Mesothelial cell of epicardium (in vitro differentiated cells): ENCODE measurements at places on chromosomes 11 and 22.

DNA sequence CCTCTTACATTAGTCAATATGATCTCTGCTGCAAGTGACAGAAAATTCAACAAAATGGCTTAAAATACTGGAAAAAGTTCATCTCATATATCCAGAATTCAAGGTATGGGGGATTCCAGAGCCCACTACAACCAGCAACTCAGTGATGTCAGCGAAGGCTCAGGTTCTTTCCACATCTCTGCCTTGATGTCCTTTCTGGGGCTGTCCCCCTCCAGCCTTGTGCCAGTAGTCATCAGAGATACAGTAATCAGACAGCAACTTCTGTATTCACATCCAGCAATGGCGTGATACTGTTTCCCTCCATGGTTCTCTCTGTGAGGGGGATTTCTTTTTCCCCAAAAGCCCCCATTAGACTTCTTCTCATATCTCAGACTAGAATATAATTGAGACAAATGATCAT, 103.4 kb upstream of the USP47 start:
- H3K36me3 ChIP-seq, result no peaks in the 10 kb centered on the region
- H3K4me1 ChIP-seq, result no peaks in the 10 kb centered on the region
- no peak for DNase-seq
- H3K4me3 ChIP-seq, result no peak overlapping the region
- H3K27ac ChIP-seq, result no peak overlapping the region
- peaks cover 61% of the 10 kb centered on the region for H3K27me3 ChIP-seq

DNA sequence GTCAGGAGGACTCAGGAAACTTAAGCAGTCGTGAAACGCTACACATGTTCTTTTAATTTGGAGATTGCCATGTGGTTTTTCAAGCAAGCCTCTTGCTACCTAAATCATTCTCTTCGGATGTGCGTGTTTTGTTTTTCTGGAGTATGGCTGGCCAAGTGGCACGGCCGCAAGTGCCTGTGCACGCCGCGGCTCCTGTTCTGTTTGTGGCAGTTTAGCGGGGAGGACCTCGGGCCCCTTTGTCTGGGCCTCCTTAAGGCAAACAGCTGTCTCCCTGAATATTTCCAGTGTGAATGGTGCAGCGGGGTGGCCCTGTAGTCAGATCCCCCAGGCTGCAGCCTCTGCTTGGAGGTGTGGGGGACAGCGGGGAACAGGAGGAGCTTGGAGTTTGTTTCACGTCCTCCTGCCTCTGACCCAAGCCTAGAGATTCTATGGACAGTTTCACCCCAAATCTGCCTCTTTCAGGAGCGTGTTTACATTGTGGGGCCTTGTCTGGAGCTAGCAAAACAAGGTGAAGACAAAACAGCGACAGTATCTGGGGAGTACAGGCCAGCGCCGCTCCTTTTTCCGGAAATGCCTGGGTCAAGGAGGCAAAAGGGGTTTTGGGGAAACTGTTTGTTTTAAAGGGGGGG, 1.3 kb downstream of the LRP5 start:
- H3K4me3 ChIP-seq, result peak overlapping the region; percentile 94
- DNase-seq, result no peak
- H3K27me3 ChIP-seq, result no peaks in the 10 kb centered on the region
- H3K4me1 ChIP-seq, result peaks cover 30% of the 10 kb centered on the region
- H3K36me3 ChIP-seq, result no peaks in the 10 kb centered on the region

GRCh38 chr11:105699203-105699602, 89.3 kb downstream of the GRIA4 start:
- no peak for DNase-seq
- no peaks in the 10 kb centered on the region for H3K27me3 ChIP-seq
- peaks cover 9% of the 10 kb centered on the region for H3K36me3 ChIP-seq
- peaks cover 8% of the 10 kb centered on the region for H3K4me1 ChIP-seq
- no peak overlapping the region for H3K4me3 ChIP-seq

DNA sequence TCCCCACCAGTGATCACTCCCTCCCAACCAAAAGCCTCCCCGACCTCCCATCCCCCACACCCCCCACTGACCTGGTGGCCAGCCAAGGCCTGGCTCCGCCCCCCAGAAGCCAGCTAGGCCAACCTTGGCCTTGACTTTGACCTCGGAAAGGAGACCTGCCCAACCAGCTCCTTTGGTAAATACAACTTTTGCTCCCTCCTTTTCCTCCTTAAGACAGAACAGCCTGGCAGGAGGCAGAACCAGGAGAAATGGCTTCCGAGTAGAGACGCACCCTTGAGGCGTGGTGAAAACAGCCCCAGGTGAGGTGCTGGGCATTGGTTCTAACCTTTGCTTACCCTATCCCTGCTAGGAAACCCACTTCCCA, 27.0 kb downstream of the PLEKHA7 start:
- no peaks in the 10 kb centered on the region for H3K36me3 ChIP-seq
- no peak overlapping the region for H3K4me3 ChIP-seq
- peaks cover 37% of the 10 kb centered on the region for H3K4me1 ChIP-seq
- no peak for DNase-seq

GRCh38 chr11:134724779-134725140, 312.7 kb upstream of the B3GAT1 start:
- H3K27ac ChIP-seq, result no peak overlapping the region
- H3K36me3 ChIP-seq, result no peaks in the 10 kb centered on the region
- peaks cover 12% of the 10 kb centered on the region for H3K4me1 ChIP-seq
- no peak for DNase-seq
- H3K4me3 ChIP-seq, result no peak overlapping the region

GRCh38 chr11:112381578-112381977, 120.9 kb upstream of the PLET1 start:
- no peaks in the 10 kb centered on the region for H3K27me3 ChIP-seq
- H3K27ac ChIP-seq, result no peak overlapping the region
- no peak overlapping the region for H3K4me3 ChIP-seq
- no peak for DNase-seq
